Calu3 (cell line): ENCODE measurements at places on chromosomes 5 and 9. TPM values are rescaled to one million over a fixed set of nuclear protein-coding genes. Genes with fewer than 3 reads are reported as not detected.

GRCh38 chr5:91301106-91301846 is 81.8 kb downstream of the ARRDC3 start:
- H3K36me3 ChIP-seq = no peaks in the 10 kb centered on the region
- DNase-seq = no peak
- no peak overlapping the region for H3K27ac ChIP-seq
- no peak overlapping the region for H3K4me3 ChIP-seq

- no peak overlapping the region for H3K27ac ChIP-seq
- DNase-seq = no peak
- H3K27me3 ChIP-seq = no peaks in the 10 kb centered on the region
- no peaks in the 10 kb centered on the region for H3K4me1 ChIP-seq
These were observed 53.7 kb downstream of the SYK start for GRCh38 chr9:90855208-90855902.

DNA sequence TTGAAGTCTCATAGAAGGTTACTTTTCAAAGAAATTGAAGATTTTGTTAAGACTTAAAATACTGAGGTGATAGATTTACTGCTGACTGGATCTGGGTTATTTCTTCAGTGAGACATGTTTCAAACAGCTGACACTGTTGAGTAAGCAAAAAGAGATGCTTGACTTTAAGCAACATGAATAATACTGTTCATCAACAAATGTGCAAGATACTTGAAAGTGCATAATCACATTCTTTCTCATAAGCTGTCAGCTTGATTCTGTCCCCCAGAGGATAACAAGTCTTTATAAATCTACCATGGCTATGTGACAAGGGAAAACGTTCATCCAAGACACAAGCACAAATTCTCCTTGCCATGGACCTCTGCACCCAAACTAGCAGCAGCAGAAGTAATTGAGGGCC is 260.1 kb upstream of the CDH18 start:
- no peak for DNase-seq
- no peaks in the 10 kb centered on the region for H3K4me1 ChIP-seq
- H3K27ac ChIP-seq = no peak overlapping the region
- no peaks in the 10 kb centered on the region for H3K36me3 ChIP-seq
- no peak overlapping the region for H3K4me3 ChIP-seq

DNA sequence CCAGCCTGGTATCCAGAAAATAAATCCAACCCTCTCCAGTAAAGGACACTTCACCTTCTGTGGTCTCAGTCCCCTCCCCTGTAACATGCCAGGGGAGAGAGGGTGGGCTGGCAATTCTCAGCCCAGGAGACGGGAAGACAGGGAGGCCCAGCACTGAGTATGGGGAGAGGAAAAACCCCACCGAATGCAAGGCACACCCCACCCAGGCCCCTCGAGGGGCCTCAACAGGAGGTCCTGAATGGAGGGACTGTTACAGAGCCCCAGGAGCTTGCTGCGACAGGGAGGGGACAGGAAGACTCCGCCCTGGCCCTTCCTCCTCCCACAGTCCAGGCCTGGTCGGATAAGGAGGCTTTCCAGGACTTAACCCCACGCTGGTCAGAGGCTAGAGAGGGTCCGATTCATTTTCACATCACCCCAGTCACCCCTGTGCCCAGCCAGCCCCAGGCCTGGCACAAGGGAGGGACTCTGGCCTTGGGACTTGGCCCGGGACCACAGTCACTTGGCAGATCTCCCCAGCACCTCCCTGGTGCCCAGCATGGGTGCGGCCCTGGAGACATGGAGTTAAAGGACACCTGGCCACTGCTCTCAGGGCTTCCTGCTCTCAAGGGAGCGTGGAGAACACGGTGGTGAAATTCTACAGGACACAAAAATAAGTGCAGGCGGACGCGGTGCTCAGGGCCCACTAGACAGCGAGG is 44.9 kb upstream of the STXBP1 start:
- peaks cover 53% of the 10 kb centered on the region for H3K36me3 ChIP-seq
- DNase-seq = peak; percentile 62
- H3K27ac ChIP-seq = peak overlapping the region; percentile 87
- peaks cover 31% of the 10 kb centered on the region for H3K4me1 ChIP-seq

Gene ZDHHC12
- total RNA-seq = 35.4 and 36.5 TPM in 2 replicates
